ENCODE measurements at places on chromosomes 7 and 10.

DNA sequence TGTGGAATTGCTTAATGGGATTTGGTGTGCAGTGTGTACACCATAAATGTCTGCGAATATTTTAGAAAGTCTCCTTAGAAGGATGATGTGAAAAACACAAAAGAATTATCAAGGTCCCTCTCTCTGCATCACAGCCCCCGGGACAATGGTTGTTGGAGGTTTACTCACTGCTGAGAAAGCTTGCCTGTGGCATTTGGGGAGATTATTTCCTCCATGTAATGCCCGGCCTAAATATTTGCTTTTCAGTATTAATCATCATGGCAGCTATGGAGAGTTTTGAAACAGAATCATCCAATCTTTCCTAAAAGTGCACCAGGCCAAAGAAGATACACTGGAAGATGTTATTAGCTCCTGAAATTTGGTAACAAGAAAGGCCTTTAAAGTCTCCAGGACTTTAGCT is 113.8 kb upstream of the ADCY1 start:
- DNase-seq: no peak

DNA sequence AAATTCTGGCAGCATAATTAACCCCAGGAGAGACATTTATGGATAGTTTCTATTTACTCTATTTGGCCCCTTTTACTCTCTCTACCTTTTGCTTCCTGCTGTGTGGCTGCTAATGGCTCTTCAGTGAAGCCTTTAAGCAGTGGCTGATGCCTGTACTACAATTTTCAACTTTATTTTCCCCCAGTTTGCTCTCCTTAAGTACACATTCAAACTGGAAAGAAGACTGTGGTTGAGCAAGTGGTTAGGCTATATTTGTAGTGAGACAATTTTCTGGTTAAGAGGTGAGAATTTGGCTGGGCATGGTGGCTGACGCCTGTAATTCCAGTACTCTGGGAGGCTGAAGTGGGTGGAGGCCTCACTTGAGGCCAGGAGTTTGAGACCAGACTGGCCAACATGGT is 8.5 kb upstream of the RSBN1L start:
- peak; percentile 40 for DNase-seq

- DNase-seq: no peak
Measured at GRCh38 chr10:21961847-21962246, 41.7 kb downstream of the DNAJC1 start.

GRCh38 chr7:158076215-158076614 is 511.4 kb downstream of the PTPRN2 start:
- no peak for DNase-seq

DNA sequence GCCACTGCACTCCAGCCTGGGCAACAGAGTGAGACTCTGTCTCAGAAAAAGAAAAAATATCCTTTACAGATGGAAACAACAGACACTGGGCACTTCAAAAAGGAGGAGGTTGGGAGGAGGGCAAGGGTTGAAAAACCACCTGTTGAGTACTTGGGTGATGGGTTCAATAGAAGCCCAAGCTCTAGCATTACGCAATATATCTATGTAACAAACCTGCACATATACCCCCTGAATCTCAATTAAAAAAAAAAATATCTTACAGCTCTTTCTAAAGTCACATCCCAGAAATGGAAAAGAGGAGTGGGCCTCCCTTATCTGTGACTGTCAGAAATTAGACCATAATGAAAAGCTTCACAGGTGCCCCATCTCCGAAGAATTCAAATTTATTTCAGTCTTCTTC is 12.1 kb downstream of the VIM start:
- no peak for DNase-seq

DNA sequence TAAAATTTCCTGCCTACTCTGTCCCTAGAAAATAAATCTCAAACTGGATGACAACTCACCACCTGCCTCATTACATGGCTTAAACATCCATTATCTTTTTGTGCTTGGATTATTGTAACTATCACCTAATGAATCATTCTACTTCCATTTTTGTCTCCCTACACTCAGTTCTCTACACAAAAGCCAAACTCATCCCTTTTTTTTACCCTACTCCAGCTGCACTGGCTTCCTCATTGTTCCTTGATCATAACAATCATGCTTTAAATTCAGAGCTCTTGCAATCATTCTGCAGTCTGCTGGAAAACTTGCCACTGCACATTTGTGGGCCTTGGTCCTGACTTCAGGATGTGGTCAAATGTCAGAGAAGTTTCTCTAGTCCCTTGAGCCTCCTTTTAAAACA is 280.0 kb downstream of the DGKB start:
- no peak for DNase-seq

All from NCI-H2227 treated with DMSO at 0.1 percent for 48 hours (cell line).